ENCODE measurements at places on chromosomes 6 and 20.
A peak's percentile ranks its signal among the peaks of the same experiment; 100 is the strongest.

DNA sequence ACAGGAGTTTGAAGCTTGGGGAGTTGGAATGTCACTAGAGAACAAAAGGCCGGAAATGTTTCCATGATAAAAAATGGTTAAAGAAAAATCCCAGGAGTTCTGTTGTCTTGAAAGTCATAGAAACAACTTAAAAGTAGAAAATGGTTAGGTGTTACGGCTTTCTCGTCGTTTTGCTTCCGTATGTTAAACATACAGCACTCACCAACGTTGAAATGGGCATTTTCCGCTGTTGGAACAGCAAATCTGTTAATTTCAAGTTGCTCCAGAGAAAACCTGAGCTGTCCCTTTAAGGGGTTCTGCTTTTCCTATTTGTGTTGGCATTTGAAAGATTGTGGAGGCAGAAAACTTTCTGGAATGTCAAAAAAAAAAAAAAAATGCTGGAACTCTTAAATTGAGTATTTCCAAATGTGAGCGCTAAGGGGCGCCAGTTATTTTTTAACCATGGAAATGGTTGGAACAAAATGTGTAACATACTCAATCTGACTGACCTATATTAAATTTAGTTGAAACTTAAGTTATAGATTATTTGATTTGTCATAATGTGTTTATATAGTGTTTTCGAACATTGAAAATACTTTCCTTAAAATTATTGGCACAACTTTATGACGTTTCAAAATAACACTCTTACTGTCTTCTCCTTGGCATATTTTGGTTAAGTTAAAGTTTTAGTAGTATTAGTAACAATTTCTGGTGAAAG lies 2.2 kb downstream of the QKI start:
- no peak for DNase-seq

DNA sequence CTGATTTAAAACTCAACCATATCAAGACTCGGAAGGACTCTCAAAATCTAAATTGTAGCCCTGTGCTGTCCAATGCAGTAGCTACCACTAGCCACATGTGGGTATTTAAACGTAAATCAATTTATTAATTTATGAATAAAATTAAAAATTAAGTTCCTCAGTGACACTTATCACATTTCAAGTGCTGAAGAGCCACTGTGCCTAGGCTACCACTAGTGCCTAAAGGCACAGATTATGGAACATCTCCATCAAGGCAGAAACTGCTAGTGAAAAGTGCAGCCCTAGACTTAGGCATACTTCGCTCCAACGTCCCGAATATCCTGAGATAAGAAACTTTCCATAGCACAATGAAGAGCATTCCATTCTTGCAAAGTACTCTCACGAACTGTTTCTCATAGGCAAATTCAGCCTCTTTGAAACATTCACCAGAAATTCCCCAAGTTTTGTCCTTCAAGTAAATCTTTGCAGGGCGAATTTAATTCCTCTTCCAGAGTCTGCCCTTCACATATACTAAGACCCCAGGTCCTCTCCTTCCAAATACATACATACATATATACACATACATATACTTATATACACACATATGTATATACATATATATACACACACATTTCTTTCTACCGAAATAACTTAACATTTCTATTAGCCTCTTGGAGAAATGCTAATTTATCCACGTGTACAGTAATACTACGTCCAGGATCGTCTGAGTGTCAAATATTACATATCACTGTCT lies 1.3 kb downstream of the SUPT3H start:
- DNase-seq: no peak

GRCh38 chr6:75642311-75642710 lies 40.6 kb downstream of the SENP6 start:
- DNase-seq: no peak

- DNase-seq: peak; percentile 13
Observed at GRCh38 chr20:50728486-50728980, 2.8 kb upstream of the PARD6B start.

DNA sequence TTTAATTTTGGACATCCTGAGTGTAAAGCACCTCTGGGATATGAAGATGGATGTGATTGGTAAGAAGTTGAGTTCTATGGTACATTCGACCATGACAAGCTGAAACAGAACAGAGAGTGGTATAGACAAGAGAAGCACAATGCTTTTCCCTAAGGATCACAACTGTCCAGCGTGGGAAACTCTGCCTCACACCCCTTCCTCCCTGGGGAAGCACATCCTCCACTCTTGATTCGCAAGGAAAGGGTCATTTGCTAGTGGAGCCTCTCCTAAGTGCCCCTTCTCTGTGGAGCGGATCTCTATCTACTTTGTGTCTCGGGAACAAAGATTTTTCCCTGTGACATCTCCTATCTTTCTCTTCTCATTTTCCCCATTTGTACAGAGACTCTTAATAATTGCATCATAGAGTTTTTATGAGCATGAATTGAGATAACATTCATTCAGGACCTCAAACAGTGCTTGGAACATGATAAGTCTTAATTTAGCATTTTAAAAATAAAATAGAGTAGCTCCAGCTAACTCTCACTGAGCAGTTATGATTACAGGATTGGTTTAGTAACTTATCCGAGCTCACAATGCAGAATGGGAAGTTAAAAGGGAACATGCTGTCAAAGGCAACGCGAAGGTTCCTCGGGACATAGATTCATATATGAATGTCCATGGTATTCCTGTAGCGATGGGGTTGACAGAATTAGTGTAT lies 775.2 kb downstream of the C6orf118 start:
- DNase-seq: no peak

GRCh38 chr20:35006531-35006971 lies 50.9 kb downstream of the MYH7B start:
- DNase-seq: no peak

DNA sequence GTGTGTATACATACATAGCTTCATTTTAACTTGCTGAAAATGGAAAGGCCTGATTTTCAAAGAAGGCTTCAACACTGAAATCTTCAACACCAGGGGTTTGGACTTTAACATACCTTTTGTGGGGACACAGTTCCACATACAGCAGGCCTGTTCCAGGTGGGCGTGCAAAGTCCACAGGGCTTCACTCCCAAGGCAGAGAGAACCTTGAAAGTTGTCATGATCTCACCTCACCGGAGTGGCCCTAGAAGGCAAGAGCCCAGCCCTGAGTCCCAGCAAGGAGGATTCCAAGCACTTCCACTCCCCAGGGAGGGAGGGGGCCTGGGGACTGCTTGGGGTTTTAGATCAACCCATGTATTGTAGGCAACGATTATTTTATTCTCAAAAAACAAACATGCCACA lies 47.2 kb downstream of the TMEM242 start:
- no peak for DNase-seq

GRCh38 chr6:167734662-167735083 lies 92.0 kb upstream of the AFDN start:
- DNase-seq: no peak

DNA sequence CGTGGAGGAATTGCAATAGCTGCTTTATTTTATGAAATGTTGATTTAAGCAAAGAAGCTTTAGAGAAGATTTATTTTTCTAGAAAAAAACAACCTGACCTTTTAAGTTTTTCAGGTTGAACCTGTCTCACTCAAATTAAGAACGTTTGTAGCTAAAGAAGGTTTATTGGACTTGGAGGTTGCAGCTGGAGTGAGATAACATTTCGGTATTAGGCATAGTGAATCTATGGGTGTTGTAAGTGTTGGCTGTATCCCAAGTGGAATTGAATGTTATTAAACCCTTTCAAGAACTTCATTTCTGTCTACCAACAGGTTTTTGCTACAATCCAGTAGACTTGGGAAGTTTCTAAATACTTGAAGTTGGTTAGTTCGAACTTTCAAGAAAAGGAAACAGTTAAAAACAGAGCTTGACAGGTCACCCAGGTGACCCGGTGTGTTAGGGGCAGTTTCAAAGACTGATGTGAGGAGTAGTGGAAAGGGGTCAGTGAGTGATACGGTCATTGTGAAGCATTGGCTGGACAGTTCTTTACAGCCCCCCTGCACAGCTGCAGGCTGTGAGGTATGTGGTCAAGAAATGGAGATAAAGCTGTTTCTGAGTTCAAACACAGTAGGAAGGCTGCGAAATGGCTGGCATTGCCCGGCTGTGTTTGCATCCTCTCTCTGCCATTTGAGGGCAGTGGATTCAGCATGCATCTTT lies 2.4 kb upstream of the TBCC start:
- no peak for DNase-seq

DNA sequence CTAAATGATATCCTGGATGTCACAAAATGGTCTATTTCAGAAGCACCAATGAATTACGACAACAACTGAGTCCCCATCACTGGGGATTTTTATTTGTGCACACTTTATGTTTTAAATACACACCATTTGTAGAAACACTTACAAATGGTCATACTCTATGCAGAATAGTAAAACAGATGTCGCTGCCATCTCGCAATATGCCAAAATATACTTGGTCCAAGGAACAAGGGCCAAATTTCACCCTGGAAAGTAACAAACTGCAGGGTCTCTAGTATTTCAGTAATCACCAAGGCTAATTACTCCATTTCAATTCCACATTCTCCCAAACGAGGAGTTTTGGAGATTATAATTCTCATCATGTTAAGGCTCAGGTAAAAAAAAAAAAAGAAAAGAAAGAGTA lies 215.2 kb downstream of the LMBRD1 start:
- no peak for DNase-seq

- no peak for DNase-seq
Observed at GRCh38 chr6:13787137-13787536, 27.2 kb downstream of the MCUR1 start.

- no peak for DNase-seq
Observed at GRCh38 chr6:92122746-92123145, 1296.6 kb downstream of the EPHA7 start.

DNA sequence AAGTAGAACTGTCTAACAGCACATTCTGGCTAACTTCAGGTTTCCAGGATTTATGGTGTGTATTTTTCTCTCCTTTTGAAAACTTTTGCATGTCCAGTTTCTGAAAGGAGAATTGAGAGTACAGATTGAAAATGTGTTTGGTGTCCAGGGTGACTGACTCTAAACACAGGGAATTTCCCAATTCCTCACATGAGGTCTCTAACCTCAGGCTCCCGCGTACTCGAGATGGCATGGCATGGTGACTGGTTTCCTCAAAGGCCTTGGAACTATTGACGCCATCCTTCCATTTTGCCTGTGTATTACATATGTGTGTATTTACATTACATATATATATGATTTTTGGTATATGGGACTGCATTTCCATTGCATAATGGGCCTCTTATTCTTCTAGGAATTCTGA lies 52.5 kb downstream of the PRND start:
- no peak for DNase-seq

GRCh38 chr20:60759651-60760050 lies 492.4 kb upstream of the CDH4 start:
- DNase-seq: no peak

- no peak for DNase-seq
Observed at GRCh38 chr20:56897318-56897957, 268.3 kb downstream of the TFAP2C start.

- DNase-seq: no peak
Observed at GRCh38 chr6:119536666-119537065, 187.1 kb upstream of the MAN1A1 start.

DNA sequence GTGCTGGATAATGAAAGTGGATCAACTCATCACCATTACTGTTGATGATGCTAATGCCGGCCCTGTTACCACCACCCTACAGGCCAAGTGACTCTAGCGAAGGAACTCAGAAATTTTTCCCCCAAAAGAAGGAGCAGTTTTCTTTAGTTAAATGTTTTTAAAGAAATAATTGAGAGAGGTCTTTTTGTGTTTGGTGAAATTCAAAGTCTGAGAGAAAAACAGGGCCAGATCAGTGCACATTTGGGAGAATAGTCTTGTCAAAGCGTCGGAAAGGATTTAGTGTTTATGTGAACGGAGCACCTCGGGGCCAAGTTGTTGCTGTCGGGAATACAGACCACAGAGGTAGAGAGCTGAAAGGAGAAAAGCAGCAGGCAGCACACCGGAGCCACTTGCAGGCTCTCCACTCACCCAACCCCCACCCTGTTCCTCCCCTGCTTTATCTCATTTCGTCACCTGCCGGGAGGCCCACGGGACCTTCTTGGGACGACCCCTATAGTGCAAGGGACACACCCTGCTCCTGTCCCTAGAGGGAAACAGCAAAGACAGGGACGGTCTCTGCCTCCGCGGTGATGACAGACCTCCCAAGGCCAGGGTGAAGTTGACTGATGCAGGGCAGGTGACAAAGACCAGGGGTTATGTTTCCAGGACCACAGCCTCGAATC lies 6.8 kb downstream of the TFAP2B start:
- no peak for DNase-seq

DNA sequence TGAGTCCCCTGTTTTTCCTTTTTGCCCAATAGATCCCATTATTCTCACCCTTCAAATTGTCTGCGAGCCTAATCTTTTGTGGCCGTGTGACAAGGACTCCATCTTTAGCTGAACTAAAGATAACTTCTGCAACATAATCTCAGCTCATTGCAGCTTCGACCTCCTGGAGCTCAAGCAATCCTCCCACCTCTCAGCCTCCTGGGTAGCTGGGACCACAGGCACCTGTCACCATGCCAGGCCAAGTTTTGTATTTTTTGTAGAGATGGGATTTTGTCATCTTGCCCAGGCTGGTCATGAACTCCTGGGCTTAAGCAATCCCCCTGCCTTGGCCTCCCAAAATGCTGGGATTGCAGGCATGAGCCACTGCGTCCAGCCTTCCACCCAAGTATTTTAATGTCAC lies 161.0 kb downstream of the GJA1 start:
- no peak for DNase-seq

DNA sequence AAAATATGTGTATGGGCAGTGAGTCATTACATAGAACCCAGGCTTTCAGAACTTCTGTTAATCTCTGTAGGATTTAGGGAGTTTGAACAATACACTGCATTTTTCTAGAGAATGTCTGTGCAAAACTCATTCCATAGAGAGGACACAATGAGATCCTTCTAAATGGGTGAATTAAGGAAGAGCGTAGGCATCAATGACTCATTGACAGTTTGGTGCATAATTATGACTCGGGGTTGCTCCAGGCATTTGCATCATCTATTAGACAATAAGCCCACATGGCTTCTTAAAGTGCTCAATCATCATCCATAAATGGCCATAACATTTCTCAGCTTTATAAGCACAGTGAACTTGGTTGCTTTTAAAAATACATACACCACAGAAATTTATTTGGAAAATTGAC lies 625.5 kb downstream of the CDH26 start:
- no peak for DNase-seq

DNA sequence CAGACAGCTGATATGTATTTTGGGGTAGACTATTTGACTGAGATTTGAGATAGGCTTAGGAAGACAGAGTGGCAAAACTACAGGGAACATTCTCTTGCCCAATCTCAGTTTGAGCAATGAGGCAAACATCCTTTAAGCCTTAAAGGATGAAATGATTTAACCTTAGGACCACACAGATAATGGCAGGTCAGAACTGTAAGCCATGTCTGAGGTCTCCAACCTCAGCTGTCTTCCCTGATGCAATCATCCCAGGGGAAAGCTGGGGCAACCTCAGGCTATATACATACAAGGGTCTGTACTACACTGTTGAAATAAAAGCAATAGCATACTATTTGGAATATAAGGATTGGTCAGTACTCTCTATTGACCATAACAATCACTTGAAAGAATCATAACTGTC lies 83.8 kb upstream of the NUP153 start:
- DNase-seq: no peak

GRCh38 chr6:161545741-161546140 lies 271.9 kb upstream of the AGPAT4 start:
- no peak for DNase-seq

Measured in right atrium auricular region (tissue), 2 donors.